ENCODE measurements at places on chromosomes 3 and 15. TPM values are rescaled to one million over a fixed set of nuclear protein-coding genes. Genes with fewer than 3 reads are reported as not detected.
A peak's percentile ranks its signal among the peaks of the same experiment; 100 is the strongest.

DNA sequence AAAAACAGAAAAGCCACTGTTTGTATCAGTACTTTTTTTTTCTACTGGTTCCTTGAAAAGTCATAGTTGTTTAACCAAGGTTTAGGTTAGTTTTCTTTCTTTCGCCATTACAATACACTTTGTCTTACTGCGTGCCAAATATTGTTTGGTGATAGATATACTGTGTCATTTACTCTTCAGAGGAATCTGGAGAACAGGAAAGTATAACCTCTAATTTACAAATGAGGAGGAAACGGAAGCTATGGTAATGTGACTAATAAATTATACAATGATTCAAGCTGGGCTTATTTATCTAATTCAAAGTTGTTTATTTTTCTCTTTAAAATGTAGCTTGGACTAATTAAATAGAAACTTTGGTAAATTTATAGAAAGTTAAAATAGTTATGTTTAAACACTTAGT lies 96.2 kb upstream of the ROBO2 start:
- no peaks in the 10 kb centered on the region for H3K36me3 ChIP-seq
- no peak overlapping the region for H3K4me3 ChIP-seq
- DNase-seq = no peak
- no peak overlapping the region for H3K27ac ChIP-seq

GRCh38 chr15:60887139-60887538 lies 342.0 kb downstream of the RORA start:
- H3K4me3 ChIP-seq = no peak overlapping the region
- no peaks in the 10 kb centered on the region for H3K27me3 ChIP-seq
- H3K36me3 ChIP-seq = no peaks in the 10 kb centered on the region
- no peak overlapping the region for H3K27ac ChIP-seq

DNA sequence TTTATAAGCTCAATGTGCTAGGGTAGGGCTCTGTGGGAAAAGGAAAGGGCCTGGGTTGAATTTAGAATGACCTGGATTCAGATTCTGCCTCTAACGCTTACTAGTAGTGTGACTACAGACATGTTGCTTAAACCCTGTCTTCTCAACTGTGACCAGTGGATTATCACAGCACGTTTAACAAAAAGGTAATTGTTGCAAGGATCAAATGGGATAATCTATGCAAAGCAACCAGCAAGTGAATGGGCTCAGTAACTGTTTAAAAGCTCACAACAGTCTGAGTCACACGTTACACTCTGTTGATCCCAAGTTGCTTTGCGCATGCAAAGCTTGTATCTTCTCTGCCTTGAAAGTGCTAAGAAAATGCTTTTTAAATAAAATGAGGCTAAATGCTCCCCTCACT lies 236.5 kb downstream of the IL20RB start:
- H3K36me3 ChIP-seq = no peaks in the 10 kb centered on the region
- no peak for DNase-seq
- H3K27ac ChIP-seq = no peak overlapping the region
- H3K4me1 ChIP-seq = no peaks in the 10 kb centered on the region

DNA sequence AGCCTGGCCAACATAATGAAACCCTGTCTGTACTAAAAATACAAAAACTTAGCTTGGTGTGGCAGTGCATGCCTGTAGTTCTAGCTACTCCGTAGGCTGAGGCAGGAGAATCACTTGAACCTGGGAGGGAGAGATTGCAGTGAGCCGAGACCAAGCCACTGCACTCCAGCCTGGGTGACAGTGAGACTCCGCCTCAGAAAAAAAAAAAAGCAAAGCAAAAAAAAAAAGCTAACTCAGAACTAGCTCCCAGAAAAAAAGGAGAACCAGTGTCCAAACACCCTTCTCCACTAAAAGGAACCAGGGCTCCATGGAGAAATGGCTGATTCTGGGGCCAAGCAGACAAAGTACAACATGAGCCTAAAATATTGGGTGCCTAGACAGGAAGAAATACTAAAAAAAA lies 16.7 kb upstream of the CRTC3 start:
- H3K27ac ChIP-seq = no peak overlapping the region
- no peak overlapping the region for H3K4me3 ChIP-seq
- no peaks in the 10 kb centered on the region for H3K27me3 ChIP-seq
- no peaks in the 10 kb centered on the region for H3K36me3 ChIP-seq

PLA2G4E gene
- total RNA-seq = 0.34 TPM

RHCG gene
- total RNA-seq = 0.32 TPM

- H3K36me3 ChIP-seq = no peaks in the 10 kb centered on the region
- no peaks in the 10 kb centered on the region for H3K27me3 ChIP-seq
- H3K4me3 ChIP-seq = no peak overlapping the region
- peaks cover 12% of the 10 kb centered on the region for H3K4me1 ChIP-seq
- no peak for DNase-seq
- H3K27ac ChIP-seq = no peak overlapping the region
Observed at GRCh38 chr3:12734960-12735359, 24.1 kb downstream of the TMEM40 start.

DNA sequence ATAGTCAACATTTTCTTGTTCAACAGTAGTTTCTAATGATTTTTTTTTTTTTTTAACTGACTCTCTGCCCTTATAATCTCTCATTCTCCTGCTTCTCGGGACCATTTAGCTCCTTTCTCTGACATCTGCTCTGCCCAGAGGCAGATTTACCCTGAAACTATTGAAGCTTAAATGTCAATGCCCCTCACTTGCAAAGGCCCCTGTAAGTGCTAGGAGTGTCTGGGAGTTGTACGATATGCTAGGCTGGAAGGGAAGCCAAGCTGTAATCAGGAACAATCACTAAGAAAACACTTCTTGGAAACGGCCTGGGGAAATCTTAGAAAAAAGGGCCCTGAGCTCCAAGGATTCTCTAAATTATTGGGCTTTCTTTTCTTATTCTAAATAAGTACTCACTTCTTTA lies 5.8 kb upstream of the PLOD2 start:
- H3K36me3 ChIP-seq = no peaks in the 10 kb centered on the region
- no peak overlapping the region for H3K4me3 ChIP-seq
- H3K4me1 ChIP-seq = no peaks in the 10 kb centered on the region

NKIRAS1 gene
- total RNA-seq = 30.7 TPM

DNA sequence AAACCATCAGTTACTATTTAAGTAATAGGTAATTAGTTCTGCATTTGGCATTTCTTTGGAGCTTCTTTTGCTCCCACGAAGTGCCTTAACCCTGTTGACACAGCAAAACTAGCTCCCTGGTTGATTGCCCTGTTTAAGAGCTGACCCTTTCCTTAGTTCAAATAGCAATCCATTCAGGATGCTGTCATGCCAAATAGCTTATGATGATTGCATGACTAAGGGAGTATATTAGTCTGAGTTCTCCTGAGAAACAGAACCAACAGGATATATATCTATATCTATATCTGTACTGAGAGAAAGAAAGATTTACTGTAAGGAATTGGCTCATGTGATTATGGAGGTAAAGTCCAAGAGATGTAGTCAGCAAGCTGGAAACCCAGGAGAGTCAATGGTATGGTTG lies 50.3 kb upstream of the SPRED1 start:
- no peak overlapping the region for H3K27ac ChIP-seq
- no peak overlapping the region for H3K4me3 ChIP-seq
- H3K4me1 ChIP-seq = no peaks in the 10 kb centered on the region
- DNase-seq = no peak
- H3K36me3 ChIP-seq = no peaks in the 10 kb centered on the region

- no peaks in the 10 kb centered on the region for H3K4me1 ChIP-seq
- peaks cover 3% of the 10 kb centered on the region for H3K27me3 ChIP-seq
- H3K36me3 ChIP-seq = no peaks in the 10 kb centered on the region
- DNase-seq = no peak
- H3K27ac ChIP-seq = no peak overlapping the region
Observed at GRCh38 chr15:63110428-63111026, 11.1 kb upstream of the LACTB start.

DNA sequence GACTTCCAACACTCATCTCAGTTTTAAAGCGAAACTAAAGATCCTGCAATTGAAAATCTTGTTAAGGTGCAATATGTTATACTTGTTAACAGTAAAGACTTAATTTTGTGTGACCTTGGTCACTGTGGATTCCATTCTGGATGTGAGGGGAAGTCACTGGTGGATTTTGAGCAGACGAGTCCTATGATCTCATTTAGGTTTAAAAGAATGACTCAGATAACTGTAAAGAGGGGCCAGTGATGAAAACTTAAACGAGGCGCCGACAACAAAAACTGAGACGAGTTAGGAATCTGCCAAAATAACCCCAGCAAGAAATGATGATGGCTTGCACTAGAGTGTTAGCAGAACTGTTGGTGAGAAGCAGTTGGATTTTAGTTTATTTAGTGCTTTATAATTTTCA lies 56.5 kb downstream of the LRRC28 start:
- DNase-seq = no peak
- no peaks in the 10 kb centered on the region for H3K27me3 ChIP-seq
- peaks cover 21% of the 10 kb centered on the region for H3K4me1 ChIP-seq
- H3K27ac ChIP-seq = peak overlapping the region; percentile 88
- H3K4me3 ChIP-seq = no peak overlapping the region

DNA sequence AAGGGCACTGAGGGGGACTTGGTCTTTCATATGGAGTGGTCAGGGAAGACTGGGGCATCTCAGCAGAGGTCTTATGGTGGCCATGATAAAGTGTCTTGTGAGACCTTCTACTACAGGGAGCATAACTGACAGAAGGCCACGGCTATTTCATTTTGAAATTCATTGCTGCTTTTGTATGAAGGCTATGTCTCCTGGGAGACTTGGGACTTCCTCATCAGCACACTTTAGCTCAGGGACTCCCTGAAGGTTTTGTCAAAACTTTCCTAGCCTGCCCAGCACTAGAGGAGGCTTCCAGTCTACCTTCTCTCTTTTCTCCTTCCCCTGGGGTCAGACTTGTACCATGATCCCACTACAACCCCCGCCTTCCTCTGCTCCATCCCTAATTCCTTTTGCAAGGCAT lies 77.2 kb upstream of the RASGRF1 start:
- no peaks in the 10 kb centered on the region for H3K36me3 ChIP-seq
- H3K27ac ChIP-seq = no peak overlapping the region
- H3K4me1 ChIP-seq = peaks cover 9% of the 10 kb centered on the region
- H3K4me3 ChIP-seq = no peak overlapping the region
- no peak for DNase-seq
- no peaks in the 10 kb centered on the region for H3K27me3 ChIP-seq

DNA sequence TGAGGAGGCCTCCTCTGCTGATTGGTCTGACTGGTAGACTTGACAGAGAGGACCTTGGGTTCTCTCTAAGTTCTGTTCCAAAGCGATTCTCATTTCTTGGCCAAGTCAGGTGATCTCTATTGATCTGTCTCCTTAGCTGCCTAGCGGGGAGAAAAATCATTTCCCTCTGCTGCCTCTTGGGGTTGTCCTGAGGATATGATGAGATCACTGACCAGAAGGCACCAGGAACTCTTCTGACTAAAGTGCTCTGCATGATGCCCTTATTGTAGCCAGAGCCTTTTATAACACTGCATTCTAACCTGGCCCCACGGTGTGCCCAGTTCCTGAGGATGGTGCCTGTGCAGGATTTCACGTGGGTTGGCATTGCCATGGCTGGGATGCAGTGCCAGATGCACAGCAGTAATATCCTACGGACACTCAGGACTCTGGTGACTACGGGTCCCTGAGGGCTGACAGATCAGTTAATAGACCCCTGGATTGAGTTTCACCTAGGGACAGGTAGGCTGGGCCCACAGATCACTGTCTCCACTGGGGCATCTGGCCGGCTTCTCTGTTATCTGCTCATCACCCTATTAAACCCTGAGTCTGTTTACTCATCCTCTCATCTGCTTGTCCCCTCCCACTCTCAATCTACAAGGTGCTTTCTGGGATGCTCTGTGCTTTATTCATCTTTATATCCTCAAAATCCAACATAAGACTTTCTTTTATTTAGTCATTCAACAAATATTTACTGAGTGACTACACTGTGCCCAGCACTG lies 3.9 kb upstream of the HEG1 start:
- no peak overlapping the region for H3K27ac ChIP-seq
- H3K4me3 ChIP-seq = no peak overlapping the region
- H3K4me1 ChIP-seq = peaks cover 47% of the 10 kb centered on the region
- DNase-seq = no peak
- no peaks in the 10 kb centered on the region for H3K27me3 ChIP-seq

DNA sequence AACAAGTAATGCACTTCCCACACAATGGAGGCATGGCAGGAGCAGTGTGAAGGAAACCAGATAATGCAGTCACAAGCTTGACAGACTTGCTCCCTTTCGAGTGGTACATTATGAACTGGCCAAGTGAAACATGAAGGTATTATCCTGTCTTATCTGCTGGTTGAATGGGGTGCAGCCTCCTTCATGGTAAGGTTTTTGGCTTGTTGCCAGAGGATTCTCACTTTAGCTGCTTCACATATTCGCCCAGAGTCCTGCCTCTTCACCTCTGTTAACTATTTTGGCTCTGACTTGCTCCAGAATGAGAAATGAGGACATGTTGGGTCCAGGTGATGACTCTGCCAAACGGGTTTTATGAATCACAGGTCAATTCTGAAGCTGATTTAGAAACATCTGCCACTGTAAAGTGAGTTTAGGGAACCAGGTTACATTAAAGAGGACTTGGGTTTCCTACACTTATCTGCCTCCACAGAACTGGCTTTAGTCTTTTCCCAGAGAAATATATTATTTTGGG lies 19.5 kb upstream of the CCDC39 start:
- H3K27me3 ChIP-seq = no peaks in the 10 kb centered on the region
- no peak overlapping the region for H3K27ac ChIP-seq
- no peak overlapping the region for H3K4me3 ChIP-seq
- no peak for DNase-seq

DNA sequence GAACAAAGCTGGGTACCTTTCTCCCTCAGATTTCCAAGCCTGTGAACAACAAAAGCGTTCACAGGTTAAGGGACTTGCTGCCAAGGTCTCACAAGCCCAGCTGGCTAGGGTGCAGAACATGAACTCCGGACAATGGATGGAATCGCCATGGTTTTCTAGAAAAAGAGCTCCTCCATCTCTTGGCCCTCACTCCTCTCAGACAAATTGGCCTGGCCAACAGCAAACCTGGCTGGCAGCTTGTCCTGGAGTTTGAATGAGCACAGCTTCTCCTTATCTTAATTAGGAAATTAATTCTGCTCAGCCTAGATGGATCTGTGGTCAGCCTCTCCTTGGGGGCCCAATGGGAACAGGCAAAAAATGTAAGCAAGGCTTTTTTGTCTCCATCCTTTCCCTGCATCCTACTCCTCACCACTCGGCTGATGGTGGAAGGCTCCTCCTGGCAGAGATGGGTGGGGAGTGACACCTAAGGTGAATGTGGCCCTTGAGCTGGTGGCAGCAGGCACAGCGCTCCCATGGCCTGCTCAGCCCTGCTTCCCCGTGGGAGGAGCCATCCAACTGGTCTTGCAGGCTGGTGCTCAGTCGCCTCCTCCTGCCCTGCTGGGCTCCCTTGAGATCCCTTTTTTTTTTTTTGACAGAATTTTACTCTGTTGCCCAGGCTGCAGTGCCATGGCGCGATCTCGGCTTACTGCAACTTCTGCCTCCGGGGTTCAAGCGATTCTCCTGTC lies 5.8 kb downstream of the KLHL25 start:
- no peaks in the 10 kb centered on the region for H3K36me3 ChIP-seq
- H3K27ac ChIP-seq = no peak overlapping the region
- no peaks in the 10 kb centered on the region for H3K27me3 ChIP-seq
- no peak overlapping the region for H3K4me3 ChIP-seq
- no peak for DNase-seq
- peaks cover 54% of the 10 kb centered on the region for H3K4me1 ChIP-seq

Data from psoas muscle (tissue), 8 donors.